ENCODE measurements at places on chromosomes 11 and 22. TPM values are rescaled to one million over a fixed set of nuclear protein-coding genes. Genes with fewer than 3 reads are reported as not detected.

Gene CNTN5
- total RNA-seq: 0.14 TPM

Gene SLC22A6
- total RNA-seq: not detected

Gene MFNG
- total RNA-seq: 13.4 TPM

Gene FAM181B
- total RNA-seq: not detected

Gene SPECC1L
- 50.4 TPM for total RNA-seq

Gene OR51B2
- total RNA-seq: not detected

- no peaks in the 10 kb centered on the region for H3K27me3 ChIP-seq
- H3K27ac ChIP-seq: no peak overlapping the region
- no peaks in the 10 kb centered on the region for H3K4me1 ChIP-seq
- no peaks in the 10 kb centered on the region for H3K36me3 ChIP-seq
Measured at GRCh38 chr22:24051028-24051427, 39.9 kb downstream of the CABIN1 start.

DNA sequence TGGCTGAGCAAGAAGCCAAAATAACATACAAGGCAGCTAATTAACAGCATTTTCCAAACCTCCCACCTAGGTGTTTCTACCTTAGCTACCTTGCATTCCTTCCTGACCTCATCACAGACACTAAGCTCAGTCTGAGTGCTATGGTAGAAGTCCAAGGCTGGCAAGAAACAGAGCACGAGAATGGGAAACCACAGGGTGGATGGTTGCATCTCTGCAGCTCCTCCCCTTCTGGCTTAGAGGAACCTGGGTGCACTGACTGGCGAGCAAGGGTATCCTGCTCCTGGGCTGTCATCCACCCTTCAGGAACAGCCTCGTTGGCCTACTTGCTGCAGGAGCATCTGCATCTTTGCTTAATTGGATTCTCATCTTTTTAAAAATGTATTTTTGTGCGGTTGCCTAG, 73.1 kb upstream of the KIRREL3 start:
- no peaks in the 10 kb centered on the region for H3K4me1 ChIP-seq
- H3K36me3 ChIP-seq: no peaks in the 10 kb centered on the region
- H3K27ac ChIP-seq: no peak overlapping the region
- no peak for DNase-seq
- peaks cover 3% of the 10 kb centered on the region for H3K27me3 ChIP-seq

- H3K4me3 ChIP-seq: no peak overlapping the region
- no peaks in the 10 kb centered on the region for H3K36me3 ChIP-seq
- peak overlapping the region; percentile 71 for H3K27ac ChIP-seq
- peaks cover 21% of the 10 kb centered on the region for H3K4me1 ChIP-seq
- no peak for DNase-seq
- H3K27me3 ChIP-seq: no peaks in the 10 kb centered on the region
Measured at GRCh38 chr11:12121011-12121410, 10.6 kb downstream of the MICAL2 start.

DNA sequence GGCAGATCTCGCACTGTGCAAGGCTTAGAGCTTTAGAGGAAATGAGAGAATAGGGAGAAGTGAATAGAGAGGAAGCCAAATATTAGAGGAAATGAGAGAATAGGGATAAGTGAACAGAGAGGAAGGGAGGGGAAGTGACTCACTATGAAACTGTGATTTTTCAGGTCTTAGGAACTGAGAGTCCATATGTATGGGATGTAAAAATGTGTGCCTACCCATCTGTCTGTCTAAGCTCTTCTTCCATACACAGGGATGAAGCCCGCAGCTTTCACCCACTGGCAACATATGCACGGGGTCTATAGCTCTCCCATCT, 6.4 kb upstream of the CCDC86 start:
- H3K27me3 ChIP-seq: peaks cover 3% of the 10 kb centered on the region
- no peaks in the 10 kb centered on the region for H3K36me3 ChIP-seq
- DNase-seq: no peak
- H3K4me1 ChIP-seq: peaks cover 8% of the 10 kb centered on the region

DNA sequence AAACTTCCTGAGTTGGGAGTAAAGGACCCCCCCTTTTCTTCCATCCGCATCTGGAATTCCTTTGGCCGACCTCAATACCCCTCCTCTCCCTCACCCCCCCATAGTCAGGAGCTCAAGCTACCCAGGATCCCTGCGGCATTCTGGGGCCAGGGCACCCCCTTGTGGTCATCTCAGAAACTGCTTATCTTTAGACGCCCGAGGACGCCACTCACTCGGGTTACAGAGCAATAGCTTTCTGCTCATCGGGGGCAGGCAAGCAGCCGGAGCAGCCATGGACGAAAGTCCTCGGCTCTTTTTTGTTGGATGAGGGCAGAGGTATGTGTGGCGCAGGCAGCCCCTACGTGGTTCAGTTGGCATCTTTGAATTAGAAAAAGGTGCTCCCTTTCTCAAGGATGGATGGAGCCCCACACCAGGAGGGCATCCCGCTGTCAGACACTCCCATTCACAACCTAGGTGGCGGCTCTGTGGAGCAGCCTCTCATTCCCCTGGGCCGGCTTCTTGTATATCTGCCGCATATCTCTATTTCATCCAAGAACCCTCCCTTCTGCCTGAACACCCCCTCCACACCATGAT, 2.3 kb downstream of the C1QTNF5 start:
- H3K36me3 ChIP-seq: no peaks in the 10 kb centered on the region
- peak; percentile 76 for DNase-seq
- peak overlapping the region; percentile 80 for H3K27ac ChIP-seq
- H3K4me3 ChIP-seq: peak overlapping the region; percentile 47
- H3K27me3 ChIP-seq: peaks cover 37% of the 10 kb centered on the region

DNA sequence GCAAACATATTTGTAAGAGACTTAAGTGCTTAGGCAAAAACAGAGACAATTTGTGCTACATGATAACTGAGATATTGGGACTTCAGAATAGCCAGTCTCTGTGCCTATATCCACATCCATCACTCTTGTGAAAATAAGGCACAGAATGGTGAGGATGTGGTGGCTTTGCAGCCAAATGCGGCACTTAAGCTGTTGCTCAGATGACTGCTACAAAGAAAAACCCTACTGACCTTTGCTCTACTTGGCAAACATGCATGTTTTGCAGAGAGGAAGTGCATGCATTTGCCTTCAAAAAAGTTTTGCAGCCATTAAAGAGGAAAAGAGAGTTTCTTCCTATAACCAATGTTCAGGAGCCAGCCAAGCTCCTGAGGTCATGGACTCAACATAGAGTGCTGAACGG, 675.0 kb upstream of the KIRREL3 start:
- H3K27ac ChIP-seq: no peak overlapping the region
- H3K4me3 ChIP-seq: no peak overlapping the region
- no peaks in the 10 kb centered on the region for H3K27me3 ChIP-seq

- H3K27me3 ChIP-seq: no peaks in the 10 kb centered on the region
- no peaks in the 10 kb centered on the region for H3K4me1 ChIP-seq
- no peak overlapping the region for H3K27ac ChIP-seq
Measured at GRCh38 chr22:34866495-34867131, 199.3 kb upstream of the ISX start.

DNA sequence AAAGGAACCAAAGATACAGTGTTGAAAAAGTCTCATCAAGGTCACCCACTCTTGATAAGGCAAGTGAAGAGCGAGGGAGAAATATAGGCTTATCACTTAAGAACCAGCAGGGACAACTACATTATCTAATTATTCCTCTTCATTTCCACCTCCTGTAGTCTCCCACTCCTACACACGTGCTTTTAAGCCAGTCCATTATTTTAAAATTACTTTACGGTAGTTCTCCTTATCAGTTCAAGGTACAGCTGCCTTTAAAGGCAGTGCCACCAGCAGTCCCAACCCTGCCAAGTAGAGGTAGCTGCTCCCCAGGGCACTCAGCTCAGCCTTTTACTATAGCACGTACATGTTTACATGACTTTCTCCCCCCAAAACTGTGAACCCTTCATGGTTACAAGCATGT, 161.5 kb upstream of the BLID start:
- H3K36me3 ChIP-seq: no peaks in the 10 kb centered on the region
- H3K4me3 ChIP-seq: no peak overlapping the region
- no peaks in the 10 kb centered on the region for H3K4me1 ChIP-seq
- no peak overlapping the region for H3K27ac ChIP-seq
- DNase-seq: no peak

- no peak for DNase-seq
- no peak overlapping the region for H3K27ac ChIP-seq
- no peaks in the 10 kb centered on the region for H3K4me1 ChIP-seq
- H3K36me3 ChIP-seq: no peaks in the 10 kb centered on the region
Measured at GRCh38 chr11:73478737-73479347, 102.6 kb downstream of the RELT start.

DNA sequence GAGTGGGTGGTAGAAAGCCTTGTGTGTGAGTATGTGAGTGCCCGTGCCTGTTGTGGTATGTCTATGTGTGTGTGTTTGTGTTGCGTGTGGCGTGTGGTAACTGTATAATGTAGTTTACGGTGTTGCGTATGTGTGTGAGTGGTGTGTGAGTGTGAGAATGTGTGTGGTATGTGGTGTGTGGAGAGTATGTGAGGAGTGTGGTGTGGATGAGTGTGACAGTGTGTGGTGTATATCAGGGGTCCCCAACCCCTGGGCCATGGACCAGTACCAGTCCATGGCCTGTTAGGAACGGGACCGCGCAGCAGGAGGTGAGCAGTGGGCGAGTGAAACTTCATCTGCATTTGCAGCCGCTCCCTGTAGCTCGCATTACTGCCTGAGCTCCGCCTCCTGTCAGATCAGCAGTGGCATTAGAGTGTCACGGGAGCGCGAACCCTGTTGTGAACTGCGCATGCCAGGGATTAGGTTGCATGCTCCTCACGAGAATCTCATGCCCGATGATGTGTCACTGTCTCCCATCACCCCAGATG, 5.7 kb downstream of the UPK3A start:
- H3K4me3 ChIP-seq: no peak overlapping the region
- no peak overlapping the region for H3K27ac ChIP-seq
- H3K36me3 ChIP-seq: no peaks in the 10 kb centered on the region
- H3K4me1 ChIP-seq: peaks cover 7% of the 10 kb centered on the region
- no peaks in the 10 kb centered on the region for H3K27me3 ChIP-seq
- peak; percentile 38 for DNase-seq

- H3K4me3 ChIP-seq: no peak overlapping the region
- DNase-seq: no peak
- no peaks in the 10 kb centered on the region for H3K27me3 ChIP-seq
- no peak overlapping the region for H3K27ac ChIP-seq
Measured at GRCh38 chr11:107999759-108000455, 8.8 kb upstream of the CUL5 start.

- H3K27ac ChIP-seq: no peak within 1 kb of the TSS
- H3K4me3 ChIP-seq: no peak within 1 kb of the TSS
- H3K4me1 ChIP-seq: no peaks in the 10 kb centered on the region
- H3K27me3 ChIP-seq: no peaks in the 10 kb centered on the region
Measured at GRCh38 chr11:44047931-44048431, at the start of gene ACCSL. Gene ACCSL, plus strand, starts transcription at chr11:44047981. Its CDS starts 56 bp downstream, at chr11:44048037.

DNA sequence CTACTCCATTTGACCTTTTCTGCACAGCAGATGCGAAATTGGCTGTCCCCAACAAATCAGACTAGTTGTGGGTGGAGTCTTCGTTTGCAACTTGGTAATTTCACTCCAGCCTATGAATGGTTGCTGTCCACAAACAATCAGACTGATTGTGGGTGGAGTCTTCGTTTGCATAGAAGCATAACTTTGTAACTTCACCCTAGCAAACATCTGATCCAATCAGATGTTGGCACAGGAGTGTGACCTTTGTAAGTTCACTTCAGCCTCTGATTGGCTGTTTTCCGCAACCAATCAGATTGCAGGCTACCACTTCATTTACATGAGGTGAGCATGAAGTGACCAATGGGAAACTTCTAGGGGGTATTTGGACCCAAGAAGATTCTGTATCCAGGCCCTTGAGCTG, 16.3 kb upstream of the CABP2 start:
- H3K4me3 ChIP-seq: no peak overlapping the region
- H3K27me3 ChIP-seq: no peaks in the 10 kb centered on the region
- H3K4me1 ChIP-seq: peaks cover 7% of the 10 kb centered on the region

DNA sequence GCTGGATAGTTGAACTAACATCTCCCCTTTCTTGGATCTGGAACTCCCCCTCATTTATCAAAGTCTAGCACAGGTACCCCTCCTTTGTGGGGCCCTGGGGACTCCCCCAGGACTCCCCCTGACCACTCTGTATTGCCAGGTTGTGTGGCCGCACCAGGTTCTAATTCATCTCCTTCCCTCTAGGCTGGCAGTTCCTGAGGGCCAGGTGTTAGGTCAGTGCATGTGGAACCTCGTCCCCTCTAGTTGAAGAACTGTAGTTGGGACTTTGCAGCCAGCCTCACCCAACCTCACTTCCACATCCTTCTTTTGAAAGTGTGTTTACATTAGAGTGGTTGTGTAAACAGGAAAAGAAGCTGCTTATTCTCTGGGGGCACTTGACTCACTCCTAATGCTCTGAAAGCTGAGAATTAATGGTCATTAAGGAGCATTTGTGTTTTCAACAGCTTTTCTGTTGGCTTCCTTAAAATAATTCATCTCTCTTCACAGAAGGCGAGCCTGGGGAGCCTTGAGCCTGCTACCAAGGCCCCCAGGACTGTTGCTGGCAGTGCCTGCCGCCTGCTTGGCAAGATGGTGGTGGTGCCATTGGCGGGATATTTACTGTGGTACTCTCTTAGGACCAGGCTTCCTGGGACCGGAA, 11.8 kb downstream of the UPB1 start:
- no peak overlapping the region for H3K27ac ChIP-seq
- H3K27me3 ChIP-seq: no peaks in the 10 kb centered on the region
- no peaks in the 10 kb centered on the region for H3K36me3 ChIP-seq
- DNase-seq: no peak

GRCh38 chr11:1220941-1221721, 1.7 kb upstream of the MUC5B start:
- DNase-seq: peak; percentile 35
- peaks cover 31% of the 10 kb centered on the region for H3K27me3 ChIP-seq
- H3K36me3 ChIP-seq: no peaks in the 10 kb centered on the region
- no peak overlapping the region for H3K4me3 ChIP-seq
- H3K4me1 ChIP-seq: peaks cover 56% of the 10 kb centered on the region

DNA sequence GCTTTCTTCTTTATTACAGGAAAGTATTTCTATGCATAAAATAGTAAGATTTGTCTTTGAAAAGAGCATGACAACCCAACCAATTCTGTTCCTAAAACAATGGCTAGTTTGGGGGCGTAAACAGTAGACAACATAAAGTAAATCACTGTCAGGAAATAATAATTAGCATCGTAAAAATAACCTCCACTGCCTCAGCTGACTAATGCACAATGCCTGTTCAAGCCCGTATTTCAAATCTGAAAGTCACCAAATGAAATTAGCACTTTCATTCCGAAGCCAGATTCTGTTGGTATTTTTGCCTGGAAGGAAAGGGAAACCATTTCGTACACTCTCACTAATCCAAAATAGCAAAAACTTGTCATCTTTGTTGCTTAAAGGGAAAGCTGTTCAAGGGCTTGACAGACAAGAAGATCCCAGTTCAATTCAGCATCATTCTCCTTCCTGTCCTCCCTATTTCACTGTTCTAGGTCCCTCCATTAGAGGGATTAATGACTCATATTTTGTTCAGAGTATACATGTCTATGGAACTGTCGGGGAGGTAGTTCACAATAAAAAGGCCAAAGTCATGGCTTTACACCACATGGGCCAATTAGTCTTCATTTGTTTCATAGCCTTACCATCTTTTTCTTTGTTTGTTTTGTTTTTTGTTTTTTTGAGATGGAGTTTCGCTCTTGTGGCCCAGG, 154.7 kb downstream of the CADM1 start:
- no peak for DNase-seq
- H3K36me3 ChIP-seq: no peaks in the 10 kb centered on the region
- no peaks in the 10 kb centered on the region for H3K27me3 ChIP-seq
- no peak overlapping the region for H3K27ac ChIP-seq
- H3K4me3 ChIP-seq: no peak overlapping the region

- no peaks in the 10 kb centered on the region for H3K36me3 ChIP-seq
- peaks cover 38% of the 10 kb centered on the region for H3K4me1 ChIP-seq
- no peaks in the 10 kb centered on the region for H3K27me3 ChIP-seq
- H3K27ac ChIP-seq: no peak overlapping the region
Measured at GRCh38 chr11:2375341-2375853, 1.7 kb upstream of the CD81 start.
